Renal cortex interstitium (tissue), 15 donors: ENCODE measurements at places on chromosomes 2 and 18. TPM values are rescaled to one million over a fixed set of nuclear protein-coding genes. Genes with fewer than 3 reads are reported as not detected.

C2orf81 gene
- 4.6 TPM for polyA plus RNA-seq

DSC3 gene
- 2.6 TPM for polyA plus RNA-seq

UGT1A10 gene
- polyA plus RNA-seq = not detected

DNA sequence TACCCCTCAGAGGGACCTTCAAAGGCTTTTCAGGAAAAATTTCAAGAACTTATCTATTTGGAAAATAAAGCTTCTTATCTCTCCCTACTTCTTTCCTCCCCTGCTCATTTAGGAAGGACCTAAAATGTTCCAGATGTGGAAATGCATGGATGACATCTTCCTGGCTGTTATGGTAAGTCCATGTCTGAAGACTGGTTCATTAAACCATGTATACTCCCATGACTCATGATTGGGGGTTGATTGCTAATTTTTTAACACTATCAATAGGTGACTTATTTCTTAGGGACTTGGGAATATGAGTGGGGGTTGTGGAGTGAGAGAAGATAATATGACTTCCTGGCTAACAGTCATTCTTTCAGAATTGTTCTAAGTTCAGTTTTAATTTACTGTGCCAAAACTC lies 104.0 kb upstream of the PARD3B start:
- DNase-seq = no peak

- no peak for DNase-seq
These were observed 112.8 kb upstream of the SEC11C start for GRCh38 chr18:59026831-59027410.

GRCh38 chr18:74521068-74521725 lies 13.1 kb upstream of the CNDP1 start:
- DNase-seq = no peak

DNA sequence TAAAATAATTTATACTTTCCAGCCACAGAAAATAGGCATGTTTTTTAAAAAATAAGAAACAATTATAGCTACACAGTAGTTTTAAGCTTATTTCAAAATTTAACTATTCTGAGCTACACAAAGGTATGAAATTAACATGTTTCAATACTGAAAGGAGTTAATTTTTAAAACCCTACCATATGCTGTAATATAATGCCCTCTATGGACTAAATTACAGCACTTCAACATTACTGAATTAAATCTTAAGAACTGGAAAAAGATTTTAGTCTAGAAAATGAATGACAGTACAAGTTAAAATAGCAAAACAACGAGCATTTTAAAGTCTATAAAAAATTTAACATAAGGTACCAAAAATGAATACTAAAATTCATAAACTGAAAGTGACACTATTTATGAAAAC lies 36.3 kb downstream of the RTN4 start:
- DNase-seq = no peak
